ENCODE measurements at places on chromosomes 16 and 17. TPM values are rescaled to one million over a fixed set of nuclear protein-coding genes. Genes with fewer than 3 reads are reported as not detected.

- H3K36me3 ChIP-seq, result no peaks in the 10 kb centered on the region
- H3K27ac ChIP-seq, result peak overlapping the region; percentile 91
- peak overlapping the region; percentile 71 for H3K4me3 ChIP-seq
- H3K27me3 ChIP-seq, result no peaks in the 10 kb centered on the region
- DNase-seq, result peak; percentile 44
- H3K4me1 ChIP-seq, result peaks cover 5% of the 10 kb centered on the region
These were observed 68.5 kb upstream of the DNAH17 start for GRCh38 chr17:78645421-78646295.

DNA sequence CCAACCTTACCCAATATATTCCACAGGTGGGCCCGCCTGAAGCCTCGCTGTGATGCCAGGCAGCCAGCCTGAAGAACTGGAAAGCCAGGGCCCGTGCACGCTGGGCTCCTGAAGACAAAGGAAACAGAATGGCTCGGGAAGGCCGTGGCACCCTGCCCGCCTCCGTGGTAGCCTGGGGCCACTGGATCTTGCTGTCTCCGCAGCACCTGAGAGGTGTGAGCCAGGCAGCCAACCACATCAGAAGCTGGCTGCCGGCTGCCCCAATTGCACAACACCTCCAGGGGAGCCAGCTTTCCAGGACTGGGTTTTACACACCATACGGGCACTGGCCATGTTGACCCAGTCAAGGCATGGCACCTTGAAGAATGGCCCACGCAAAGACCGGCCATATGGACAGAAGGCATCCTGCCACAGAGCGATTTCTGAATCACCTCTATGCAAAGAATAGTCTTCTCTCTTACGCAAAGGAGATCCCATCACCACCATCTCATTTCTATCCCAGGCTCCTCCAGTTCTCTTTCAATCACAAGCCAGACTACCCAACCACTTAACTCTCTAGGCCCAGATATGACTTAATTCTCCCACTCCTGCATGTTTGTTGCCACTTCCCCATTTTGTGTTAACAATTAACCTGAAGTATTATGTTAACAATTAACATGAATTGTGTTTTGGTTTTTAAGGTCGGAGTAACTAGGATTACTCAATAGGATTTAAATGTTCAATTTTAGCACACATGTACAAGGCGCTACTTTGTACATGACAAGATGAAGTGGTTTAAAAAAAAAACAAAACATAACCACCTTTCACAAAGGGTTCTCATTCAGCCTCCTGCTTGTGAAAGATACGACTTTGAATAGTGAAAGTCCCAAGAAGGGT lies 32.1 kb downstream of the ZFHX3 start:
- H3K27ac ChIP-seq, result no peak overlapping the region
- H3K36me3 ChIP-seq, result no peaks in the 10 kb centered on the region
- H3K4me3 ChIP-seq, result no peak overlapping the region
- peaks cover 12% of the 10 kb centered on the region for H3K4me1 ChIP-seq

GRCh38 chr17:7922845-7923628 lies 6.6 kb downstream of the KCNAB3 start:
- no peaks in the 10 kb centered on the region for H3K27me3 ChIP-seq
- peak overlapping the region; percentile 85 for H3K4me3 ChIP-seq

DNA sequence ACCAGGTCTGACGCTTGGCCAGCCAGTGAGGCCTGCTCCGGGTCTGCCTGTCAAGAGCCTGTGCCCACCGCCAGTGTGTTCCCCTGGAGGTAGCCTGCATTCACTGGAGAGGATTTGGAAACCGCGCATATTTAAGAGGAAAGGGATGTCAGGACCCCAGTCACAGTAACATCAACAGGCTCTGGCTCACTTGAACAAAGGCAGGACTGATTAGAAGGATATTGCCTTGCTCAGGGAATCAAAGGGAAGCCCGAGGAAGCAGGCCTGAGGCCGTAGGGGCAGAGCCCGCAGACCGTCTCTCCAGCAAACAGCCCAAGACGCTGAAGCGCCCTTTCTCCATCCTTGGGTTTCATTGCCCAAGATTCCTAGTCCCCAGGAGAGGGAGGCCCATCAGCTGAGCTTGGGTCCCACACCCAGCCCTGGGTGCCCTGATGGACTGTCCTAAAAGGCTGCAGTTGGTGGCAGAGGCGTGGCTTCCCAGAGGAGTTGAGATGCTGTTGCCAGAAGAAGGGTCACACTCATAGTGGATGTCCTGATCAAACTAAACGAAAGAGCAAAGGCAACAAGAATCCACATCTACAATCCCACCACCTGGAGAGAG lies 23.2 kb downstream of the NT5M start:
- no peaks in the 10 kb centered on the region for H3K4me1 ChIP-seq
- H3K36me3 ChIP-seq, result no peaks in the 10 kb centered on the region
- H3K27me3 ChIP-seq, result no peaks in the 10 kb centered on the region

GRCh38 chr17:62024866-62025265 lies 40.2 kb downstream of the MED13 start:
- H3K27me3 ChIP-seq, result no peaks in the 10 kb centered on the region
- peaks cover 4% of the 10 kb centered on the region for H3K36me3 ChIP-seq
- H3K27ac ChIP-seq, result peak overlapping the region; percentile 53
- peaks cover 17% of the 10 kb centered on the region for H3K4me1 ChIP-seq
- no peak overlapping the region for H3K4me3 ChIP-seq

- no peak for DNase-seq
- no peaks in the 10 kb centered on the region for H3K27me3 ChIP-seq
- H3K36me3 ChIP-seq, result no peaks in the 10 kb centered on the region
- H3K4me1 ChIP-seq, result peaks cover 68% of the 10 kb centered on the region
These were observed 16.2 kb upstream of the CTCF start for GRCh38 chr16:67546091-67546501.

DNA sequence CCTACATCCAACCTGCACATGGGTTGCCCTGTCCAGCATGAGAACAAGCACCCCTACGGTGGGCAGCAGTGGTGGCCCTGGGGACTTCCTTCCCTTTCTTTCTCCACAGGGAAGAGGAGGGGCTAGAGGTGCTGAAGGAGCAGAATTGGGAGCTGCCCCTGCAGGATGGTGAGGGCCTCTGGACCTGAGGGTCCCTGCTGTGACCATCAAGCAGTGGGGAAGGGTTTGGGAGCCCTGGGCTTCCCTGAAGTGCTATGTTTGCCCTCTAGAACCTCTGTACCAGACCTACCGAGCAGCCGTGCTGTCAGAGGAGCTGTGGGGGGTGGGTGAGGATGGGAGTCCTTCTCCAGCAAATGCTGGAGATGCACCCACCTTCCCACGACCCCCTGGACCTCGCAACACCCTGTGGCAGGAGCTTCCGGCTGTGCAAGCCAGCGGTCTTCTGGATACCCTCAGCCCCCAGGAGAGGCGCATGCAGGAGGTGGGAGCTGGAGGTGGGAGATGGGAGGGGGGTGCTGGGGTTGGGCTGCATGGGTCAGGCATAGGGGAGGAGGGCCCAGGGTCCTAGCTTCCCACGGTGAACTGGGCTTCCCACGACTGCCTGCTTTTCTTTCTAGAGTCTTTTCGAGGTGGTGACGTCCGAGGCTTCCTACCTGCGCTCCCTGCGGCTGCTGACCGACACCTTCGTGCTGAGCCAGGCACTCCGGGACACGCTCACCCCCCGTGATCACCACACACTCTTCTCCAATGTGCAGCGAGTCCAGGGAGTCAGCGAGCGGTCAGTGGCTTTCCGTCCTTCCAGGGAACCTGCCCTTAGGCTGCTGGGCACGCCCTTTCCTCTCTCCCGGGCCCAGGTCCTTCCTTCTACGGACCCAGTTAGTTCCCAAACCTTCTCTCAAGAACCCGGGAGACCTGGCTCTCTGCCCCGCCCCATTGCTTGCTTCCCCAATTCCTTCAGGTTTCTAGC lies 5.0 kb downstream of the ARHGEF15 start:
- no peaks in the 10 kb centered on the region for H3K36me3 ChIP-seq
- peaks cover 13% of the 10 kb centered on the region for H3K27me3 ChIP-seq
- DNase-seq, result no peak
- H3K4me3 ChIP-seq, result no peak overlapping the region
- no peak overlapping the region for H3K27ac ChIP-seq

- peaks cover 6% of the 10 kb centered on the region for H3K27me3 ChIP-seq
- H3K4me3 ChIP-seq, result no peak overlapping the region
- H3K27ac ChIP-seq, result no peak overlapping the region
- no peak for DNase-seq
- H3K36me3 ChIP-seq, result no peaks in the 10 kb centered on the region
- H3K4me1 ChIP-seq, result no peaks in the 10 kb centered on the region
These were observed 175.3 kb upstream of the MPHOSPH6 start for GRCh38 chr16:82345318-82345717.

DNA sequence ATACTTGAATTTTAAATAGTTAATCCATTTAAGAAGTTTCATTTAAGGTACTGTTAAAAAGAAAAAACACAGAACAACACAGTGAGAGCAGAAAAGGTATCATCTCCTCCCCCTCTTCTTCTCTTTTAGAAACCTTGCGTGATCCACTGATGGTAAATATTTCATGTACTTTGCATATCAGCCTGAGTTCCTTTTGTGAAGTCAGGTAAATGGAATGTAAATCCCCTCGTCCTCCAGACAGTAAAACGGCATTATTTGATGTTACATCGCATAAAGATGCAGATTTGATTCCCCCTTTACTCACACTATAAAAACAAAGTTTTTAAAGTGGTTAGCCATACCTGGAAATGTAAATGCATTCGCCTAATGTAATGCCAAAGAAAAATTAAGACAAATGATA lies 234.4 kb downstream of the WWOX start:
- H3K4me3 ChIP-seq, result no peak overlapping the region
- peaks cover 25% of the 10 kb centered on the region for H3K36me3 ChIP-seq
- no peak for DNase-seq

DNA sequence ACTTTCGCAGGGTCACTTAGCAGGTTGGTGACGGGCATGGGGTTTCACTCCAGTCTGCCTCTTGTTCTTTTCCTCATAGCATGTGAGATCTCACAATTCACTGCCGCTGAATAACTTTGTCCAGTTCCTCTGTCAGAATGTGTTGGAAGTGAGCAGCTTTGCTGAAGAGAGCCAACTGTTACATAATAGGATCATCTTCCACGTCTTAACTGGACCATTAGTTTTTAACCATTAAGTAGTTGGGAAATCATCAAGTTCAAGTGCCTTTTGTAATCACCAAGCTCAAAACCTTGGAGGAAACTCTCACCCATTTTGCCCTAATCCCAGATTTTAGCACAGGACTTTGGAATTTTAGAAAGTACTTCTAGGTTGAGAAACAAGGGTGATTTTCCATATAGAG lies 290.6 kb downstream of the WWOX start:
- H3K36me3 ChIP-seq, result peaks cover 64% of the 10 kb centered on the region
- H3K27ac ChIP-seq, result no peak overlapping the region
- DNase-seq, result no peak
- H3K4me3 ChIP-seq, result no peak overlapping the region
- no peaks in the 10 kb centered on the region for H3K27me3 ChIP-seq

DNA sequence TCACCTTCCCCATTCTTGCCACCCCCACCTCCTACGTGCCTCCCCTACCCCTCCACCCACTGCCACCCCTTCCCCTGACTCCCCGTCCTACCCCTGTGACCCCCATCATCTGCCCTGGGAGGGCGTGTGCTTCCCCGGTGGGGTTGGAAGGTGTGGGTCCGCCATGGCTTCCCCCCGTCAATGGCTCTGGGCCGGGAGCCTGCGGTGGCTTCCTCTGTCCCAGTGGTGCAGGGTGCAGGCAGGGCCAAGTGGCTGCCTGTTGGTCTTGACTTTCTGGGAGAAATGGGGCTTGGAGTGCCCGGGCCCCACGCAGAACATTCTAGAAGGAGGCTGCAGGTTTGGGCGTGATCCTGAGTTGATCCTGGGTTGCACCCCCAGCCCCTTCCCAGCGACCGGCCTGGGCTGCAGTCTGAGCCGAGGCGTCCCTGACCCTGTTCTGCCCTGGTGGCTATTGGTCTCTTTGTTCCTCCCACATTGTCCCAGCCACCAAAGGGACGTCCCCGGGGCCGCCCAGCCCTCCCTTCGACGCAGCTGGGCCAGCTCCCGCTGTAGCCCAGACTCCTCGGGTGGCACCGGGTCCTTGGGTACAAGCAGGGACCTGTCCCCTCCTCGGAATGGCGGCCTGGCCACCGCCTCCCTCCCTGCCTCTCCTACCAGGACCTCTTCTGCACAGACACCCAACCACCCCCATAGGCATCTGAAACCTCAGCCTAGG lies 25.7 kb downstream of the GSE1 start:
- no peaks in the 10 kb centered on the region for H3K27me3 ChIP-seq
- H3K4me1 ChIP-seq, result peaks cover 30% of the 10 kb centered on the region
- DNase-seq, result no peak
- no peaks in the 10 kb centered on the region for H3K36me3 ChIP-seq
- peak overlapping the region; percentile 33 for H3K27ac ChIP-seq

GRCh38 chr16:28292731-28293600 lies 641 bp downstream of the SBK1 start:
- H3K4me3 ChIP-seq, result peak overlapping the region; percentile 90
- H3K4me1 ChIP-seq, result peaks cover 78% of the 10 kb centered on the region
- no peaks in the 10 kb centered on the region for H3K27me3 ChIP-seq
- peak overlapping the region; percentile 80 for H3K27ac ChIP-seq
- peak; percentile 37 for DNase-seq

GRCh38 chr17:57839571-57839923 lies 10.3 kb downstream of the MRPS23 start:
- H3K27me3 ChIP-seq, result no peaks in the 10 kb centered on the region
- DNase-seq, result no peak
- no peak overlapping the region for H3K27ac ChIP-seq
- H3K4me3 ChIP-seq, result no peak overlapping the region
- H3K4me1 ChIP-seq, result peaks cover 7% of the 10 kb centered on the region
- H3K36me3 ChIP-seq, result peaks cover 67% of the 10 kb centered on the region

DNA sequence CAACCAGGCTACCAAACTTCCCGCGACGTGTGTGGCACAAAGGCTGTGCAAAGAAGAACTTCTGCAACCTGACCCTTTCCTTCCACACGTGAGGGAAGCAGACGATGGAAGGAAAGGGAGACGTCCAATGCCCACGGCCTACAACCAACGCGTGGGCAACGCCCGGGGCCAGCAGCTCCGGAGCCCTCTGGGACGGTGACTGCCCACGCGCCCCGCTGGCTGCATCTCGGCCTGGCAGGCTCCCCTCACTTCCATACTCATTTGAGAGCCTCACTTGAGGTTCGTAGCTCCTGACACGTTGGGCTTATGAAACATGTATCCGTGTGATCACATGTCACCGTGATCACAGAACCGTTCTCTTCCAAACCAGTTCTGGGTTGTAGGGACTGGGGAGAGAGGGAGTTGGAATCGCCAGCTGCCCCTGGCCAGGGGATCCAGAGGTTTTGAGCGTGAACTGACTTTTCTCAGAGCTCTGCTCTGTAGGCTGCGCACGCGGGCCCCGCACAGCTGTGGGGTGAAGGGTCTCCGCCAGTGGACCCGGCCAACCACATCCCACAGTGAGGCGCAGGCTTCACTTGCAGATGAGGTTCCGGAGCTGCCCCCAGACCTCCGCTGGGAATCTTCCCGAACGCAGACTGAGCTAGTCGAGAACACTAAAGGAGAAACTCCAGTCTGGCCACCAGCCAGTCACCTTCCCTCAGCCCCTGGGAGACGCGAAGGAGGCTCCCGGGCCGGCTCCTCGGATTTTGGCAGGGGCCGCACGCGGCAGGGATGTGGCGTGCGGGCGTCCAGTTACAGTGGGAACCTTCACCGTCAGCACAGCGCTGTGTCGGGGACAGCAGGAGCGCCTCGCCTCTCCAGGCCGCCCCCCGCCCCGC lies 1.0 kb downstream of the LMF1 start:
- peak overlapping the region; percentile 78 for H3K27ac ChIP-seq
- no peak for DNase-seq
- peaks cover 41% of the 10 kb centered on the region for H3K4me1 ChIP-seq

GRCh38 chr16:17977260-17977659 lies 359.3 kb downstream of the NPIPA8 start:
- H3K36me3 ChIP-seq, result no peaks in the 10 kb centered on the region
- H3K27ac ChIP-seq, result no peak overlapping the region
- no peaks in the 10 kb centered on the region for H3K4me1 ChIP-seq
- H3K4me3 ChIP-seq, result no peak overlapping the region

The PYY gene
- total RNA-seq, result not detected

The MSRB1 gene
- 9.9 TPM for total RNA-seq

The TBC1D3 gene
- total RNA-seq, result not detected

The CPHXL2 gene
- total RNA-seq, result not detected

Data from naive thymus-derived CD8-positive, alpha-beta T cell (primary cell).